ENCODE measurements at places on chromosomes 12 and 14. TPM values are rescaled to one million over a fixed set of nuclear protein-coding genes. Genes with fewer than 3 reads are reported as not detected.

MYG1 gene
- total RNA-seq, result 67.1 TPM

C1S gene
- 2.2 TPM for total RNA-seq

REP15 gene
- 1.3 TPM for total RNA-seq

ACACB gene
- 15.9 TPM for total RNA-seq

ART4 gene
- not detected for total RNA-seq

POU6F1 gene
- total RNA-seq, result 7.7 TPM

- DNase-seq, result no peak
Measured at GRCh38 chr14:69468949-69469348, 15.6 kb upstream of the PLEKHD1 start.

DNA sequence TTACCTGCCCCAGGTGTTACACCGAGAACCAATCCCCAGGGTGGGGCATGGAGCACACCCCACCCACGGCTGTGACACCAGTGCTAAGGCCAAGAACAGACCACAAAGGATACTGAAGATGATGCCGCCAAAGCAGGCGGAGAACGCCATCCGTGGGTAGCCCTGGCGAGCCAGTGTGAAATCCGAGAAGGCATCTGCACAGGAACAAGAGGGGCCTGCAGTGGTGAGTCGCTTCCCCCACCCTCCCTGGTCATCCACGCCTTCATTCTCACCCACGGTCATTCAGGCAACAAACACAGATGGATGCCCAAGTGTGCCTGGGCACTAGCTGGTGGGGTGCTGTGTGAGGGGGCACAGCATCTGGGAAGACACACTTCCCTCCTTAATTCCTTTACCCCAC, 28.5 kb downstream of the SLC8B1 start:
- DNase-seq, result no peak

DNA sequence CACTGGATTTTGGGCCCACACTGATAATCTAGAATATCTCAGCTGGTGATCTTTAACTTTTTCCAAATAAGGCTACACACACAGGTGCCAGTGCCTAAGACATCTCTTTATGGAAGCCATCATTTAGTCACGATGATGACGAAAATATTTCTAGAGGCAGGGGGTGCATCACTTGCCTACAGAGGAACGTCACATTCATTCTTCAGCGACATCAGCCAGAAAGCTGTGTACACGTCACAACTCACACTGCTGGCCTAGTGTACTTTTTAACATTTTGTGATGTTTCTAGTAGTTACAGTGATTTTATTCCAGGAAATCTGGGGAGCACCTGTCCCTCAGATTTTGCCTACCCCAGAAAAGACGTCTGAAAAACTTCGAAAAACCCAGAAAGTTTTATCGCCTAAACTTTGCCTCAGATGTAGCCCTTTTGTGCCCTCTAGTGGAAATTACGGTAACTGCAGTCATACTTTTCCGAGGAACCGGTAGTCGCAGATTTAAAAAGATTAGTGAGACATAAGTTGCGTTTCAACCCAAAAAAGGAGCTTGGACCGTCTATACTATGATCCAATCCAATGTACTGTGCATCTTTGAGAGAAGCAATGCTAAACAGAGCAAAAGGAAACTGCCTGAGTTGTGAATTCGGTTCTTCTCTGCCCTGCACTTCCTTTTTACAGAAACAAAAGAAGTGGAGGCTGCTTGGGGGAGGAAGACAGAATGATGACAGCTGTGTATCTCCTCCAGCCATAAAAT, 64.3 kb upstream of the STON2 start:
- DNase-seq, result peak; percentile 73

- no peak for DNase-seq
Measured at GRCh38 chr14:58794993-58795762, 157.4 kb downstream of the DACT1 start.

GRCh38 chr12:111330800-111331752, 37.8 kb downstream of the PHETA1 start:
- DNase-seq, result no peak

GRCh38 chr12:88431246-88431645, 149.0 kb downstream of the KITLG start:
- DNase-seq, result no peak

- DNase-seq, result no peak
Measured at GRCh38 chr14:45972416-45972815, 679.2 kb downstream of the RPL10L start.

DNA sequence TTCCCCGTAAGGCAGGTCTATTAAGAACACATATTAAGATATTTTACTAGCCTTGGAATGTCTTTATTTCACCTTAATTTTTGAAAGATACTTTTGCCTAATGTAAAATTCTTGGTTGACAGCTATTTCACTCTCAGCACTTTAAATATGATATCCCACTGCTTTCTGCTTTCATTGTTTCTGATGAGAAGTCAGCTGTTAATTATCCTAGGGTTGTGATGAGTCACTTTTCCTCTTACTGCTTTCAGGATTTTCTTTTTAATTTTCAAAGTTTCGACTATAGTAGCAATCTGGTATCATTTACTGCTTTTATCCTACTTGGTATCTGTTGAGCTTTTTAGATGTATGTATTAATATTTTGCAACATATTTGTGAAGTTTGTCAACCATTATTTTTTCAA, 578.9 kb upstream of the ATP2B1 start:
- no peak for DNase-seq

GRCh38 chr14:100782516-100783320, 43.2 kb upstream of the MEG3 start:
- no peak for DNase-seq

- no peak for DNase-seq
Measured at GRCh38 chr14:100035700-100036099, 29.5 kb upstream of the EVL start.

GRCh38 chr12:121794534-121795033, 1.1 kb upstream of the RHOF start:
- DNase-seq, result no peak

- DNase-seq, result no peak
Measured at GRCh38 chr12:9052610-9053009, 63.1 kb downstream of the A2M start.

All from neural crest cell (in vitro differentiated cells).